Pons (tissue), 1 donor: ENCODE measurements at places on chromosomes 6 and 20.

- peak; percentile 76 for DNase-seq
These were observed 32.5 kb downstream of the PRR18 start for GRCh38 chr6:166275714-166276166.

GRCh38 chr6:167200806-167201205 lies 43.0 kb upstream of the GPR31 start:
- DNase-seq: no peak

GRCh38 chr6:151539506-151540268 lies 45.9 kb downstream of the CCDC170 start:
- no peak for DNase-seq

GRCh38 chr6:106511288-106512047 lies 117.8 kb downstream of the RTN4IP1 start:
- no peak for DNase-seq

- peak; percentile 51 for DNase-seq
These were observed 122.1 kb downstream of the LRRC1 start for GRCh38 chr6:53916804-53917463.

DNA sequence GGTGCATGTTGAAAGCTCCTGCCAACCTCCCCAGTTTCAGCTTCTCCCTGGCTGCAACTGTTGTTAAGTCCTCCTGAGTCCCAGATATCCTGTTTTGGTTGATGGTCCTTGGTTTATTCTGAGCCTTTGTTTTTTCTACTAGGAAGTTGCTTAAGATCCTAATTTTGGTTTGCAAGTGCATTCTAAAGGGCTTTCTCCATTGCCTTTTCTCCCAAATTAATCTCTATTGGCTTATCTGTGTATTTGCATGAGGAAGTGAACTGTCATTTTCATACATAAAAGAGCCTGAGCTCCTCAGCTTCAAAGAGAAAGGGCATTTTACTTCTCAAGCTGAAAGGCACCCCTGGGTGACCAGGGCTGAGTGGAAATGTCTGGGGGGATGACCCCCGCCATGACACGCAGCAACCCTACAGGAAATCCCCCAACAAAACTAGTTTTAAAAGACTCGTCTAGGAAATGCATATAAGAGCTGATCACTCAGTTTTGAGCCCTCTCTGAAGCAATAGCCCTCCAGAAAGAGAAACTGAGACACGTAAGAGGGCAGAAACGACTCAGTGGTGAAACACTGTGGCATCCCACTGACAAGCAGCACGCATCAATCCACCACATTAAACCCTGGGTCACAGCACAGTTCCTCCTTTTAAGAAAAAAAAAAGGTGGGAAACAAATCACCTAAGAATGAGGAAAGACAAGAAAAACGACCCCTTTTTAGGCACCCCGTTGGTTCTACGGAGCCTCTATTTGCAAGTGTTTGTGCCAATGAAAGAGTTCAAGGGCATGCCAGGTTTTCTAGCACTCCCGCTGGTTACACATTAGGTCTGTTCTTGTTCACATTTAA lies 140.9 kb downstream of the THBS2 start:
- no peak for DNase-seq

DNA sequence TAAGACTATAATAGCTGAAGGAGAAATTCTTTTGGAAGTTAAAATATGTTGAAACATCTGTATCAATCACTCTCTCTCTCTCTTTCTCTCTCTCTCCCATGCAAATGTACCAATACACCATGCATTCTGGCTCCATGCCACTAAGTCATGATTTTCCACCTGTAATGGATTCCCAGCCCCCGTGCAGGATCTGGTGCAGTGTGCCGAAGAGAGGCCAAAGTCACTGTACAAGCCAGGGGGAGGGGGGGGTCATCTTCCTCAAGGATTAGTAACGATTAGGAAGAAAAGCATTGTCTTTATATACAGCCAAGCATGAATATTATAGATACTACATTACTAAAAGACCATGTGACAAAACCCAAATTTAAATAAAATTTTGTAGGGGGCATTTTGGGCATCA lies 725.1 kb downstream of the KIF16B start:
- DNase-seq: no peak

- DNase-seq: peak; percentile 41
These were observed 256.5 kb upstream of the RREB1 start for GRCh38 chr6:6851059-6851948.

DNA sequence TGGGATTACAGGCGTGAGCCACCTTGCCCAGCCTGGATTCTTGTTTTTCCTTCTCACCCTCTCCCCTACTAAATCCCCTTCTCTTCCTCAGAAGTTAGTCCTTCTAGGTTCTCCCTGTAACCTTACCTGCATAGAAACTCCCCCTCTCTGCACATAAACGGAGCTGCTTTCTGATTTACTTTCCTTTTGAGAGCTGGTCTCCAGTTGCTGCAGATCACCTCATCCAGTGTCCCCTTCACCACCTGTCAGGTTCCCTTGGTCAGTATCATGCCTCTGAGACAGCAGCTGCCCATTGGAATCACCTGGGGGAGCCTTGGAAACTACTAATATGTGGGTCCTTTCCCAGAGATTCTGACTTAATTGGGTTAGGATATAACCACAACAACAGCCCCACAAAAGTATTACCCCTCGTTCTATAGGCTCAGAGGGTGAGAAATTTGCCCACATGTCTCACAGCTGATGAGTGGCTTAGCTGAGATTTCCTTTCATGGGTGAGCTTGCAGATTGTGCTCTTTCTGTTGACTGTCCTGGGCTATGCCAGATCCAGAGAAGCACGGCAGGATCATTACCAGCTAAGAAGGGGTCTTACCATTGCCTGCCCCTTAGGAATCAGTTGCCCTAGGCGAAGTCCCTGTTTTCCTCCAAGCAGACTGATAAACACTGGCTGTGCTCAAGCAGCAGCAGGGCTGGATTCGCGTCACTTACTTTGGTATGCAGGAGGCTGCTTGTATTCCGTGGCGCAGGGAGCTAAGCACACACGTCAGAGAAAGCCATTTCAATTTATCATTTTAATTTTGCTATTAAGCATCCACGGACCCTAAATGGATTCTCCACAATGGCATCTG lies 51.3 kb downstream of the AKAP12 start:
- no peak for DNase-seq

GRCh38 chr6:38215225-38215624 lies 395.7 kb downstream of the ZFAND3 start:
- DNase-seq: peak; percentile 40

GRCh38 chr6:31901415-31901952 lies 402 bp downstream of the ZBTB12 start:
- DNase-seq: peak; percentile 36

- DNase-seq: no peak
These were observed 224.7 kb downstream of the PTPRK start for GRCh38 chr6:128295670-128296069.

DNA sequence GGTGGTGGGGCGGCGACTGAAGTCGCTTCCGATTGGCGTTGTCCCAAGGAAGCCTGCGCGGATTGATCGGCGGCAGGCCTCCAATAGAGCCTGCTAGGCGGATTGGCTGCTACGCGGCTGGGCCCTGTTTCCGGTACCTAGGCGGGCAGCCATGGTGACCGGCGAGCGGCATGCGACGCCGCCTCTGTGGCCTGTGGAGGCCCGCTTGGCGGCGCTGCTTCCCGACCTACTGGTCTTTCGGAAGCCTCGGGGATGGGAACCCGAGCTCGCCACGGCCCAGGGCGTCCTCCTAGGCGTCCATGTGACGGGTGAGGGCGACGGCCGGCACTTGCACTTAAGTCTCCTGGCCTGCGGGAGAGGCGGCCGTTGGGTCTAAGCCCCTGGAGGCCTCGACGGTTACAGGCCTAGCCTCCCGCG lies 28.1 kb downstream of the NFYA start:
- no peak for DNase-seq

DNA sequence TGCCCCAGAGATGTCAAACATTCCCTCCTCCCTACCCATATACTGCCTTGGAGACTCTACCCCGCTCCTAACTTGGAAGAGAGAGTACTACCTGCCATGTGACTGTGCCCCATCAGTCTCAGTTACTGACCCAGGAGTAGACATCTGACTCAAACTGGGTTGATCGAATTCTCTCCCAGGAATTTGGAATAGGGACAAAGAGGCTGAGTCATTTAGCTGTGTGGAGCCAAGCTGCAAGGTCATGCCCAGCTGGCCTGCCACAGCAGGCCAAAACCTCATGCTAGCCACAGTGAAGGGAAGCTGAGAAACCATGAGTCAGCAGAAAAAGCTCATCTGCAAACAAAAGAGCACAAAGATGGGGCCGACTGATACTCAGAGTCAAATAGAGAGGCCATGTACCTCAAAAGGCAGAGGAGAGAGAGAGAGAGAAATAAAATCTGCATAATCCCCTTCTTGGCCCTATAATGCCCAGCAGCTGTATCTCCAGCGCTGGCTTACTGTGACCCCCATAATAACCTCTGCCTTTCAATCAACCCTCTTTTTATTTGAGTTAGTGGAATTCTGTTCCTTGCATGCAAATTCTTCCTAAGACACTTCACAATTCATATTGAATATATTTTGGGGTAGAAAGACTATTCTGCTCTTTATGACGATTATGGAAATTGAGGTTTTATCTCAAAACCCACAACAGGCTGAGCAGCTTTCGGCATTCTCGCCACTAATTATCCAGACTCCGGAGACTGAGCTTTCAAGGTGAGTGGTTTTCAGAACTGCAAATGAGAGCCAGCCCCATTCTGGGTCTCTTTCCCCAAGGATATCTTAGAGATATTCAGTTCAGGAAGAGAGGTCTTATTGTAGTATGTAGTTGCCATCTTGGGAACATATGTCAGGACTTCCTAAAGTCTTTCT lies 21.4 kb upstream of the AKIRIN2 start:
- peak; percentile 99 for DNase-seq

- DNase-seq: no peak
These were observed 6.8 kb downstream of the NCR2 start for GRCh38 chr6:41342241-41342640.

- no peak for DNase-seq
These were observed 100.5 kb upstream of the FOXA2 start for GRCh38 chr20:22684763-22685443.

- peak; percentile 38 for DNase-seq
These were observed 8.2 kb upstream of the MTHFD1L start for GRCh38 chr6:150857062-150857944.

DNA sequence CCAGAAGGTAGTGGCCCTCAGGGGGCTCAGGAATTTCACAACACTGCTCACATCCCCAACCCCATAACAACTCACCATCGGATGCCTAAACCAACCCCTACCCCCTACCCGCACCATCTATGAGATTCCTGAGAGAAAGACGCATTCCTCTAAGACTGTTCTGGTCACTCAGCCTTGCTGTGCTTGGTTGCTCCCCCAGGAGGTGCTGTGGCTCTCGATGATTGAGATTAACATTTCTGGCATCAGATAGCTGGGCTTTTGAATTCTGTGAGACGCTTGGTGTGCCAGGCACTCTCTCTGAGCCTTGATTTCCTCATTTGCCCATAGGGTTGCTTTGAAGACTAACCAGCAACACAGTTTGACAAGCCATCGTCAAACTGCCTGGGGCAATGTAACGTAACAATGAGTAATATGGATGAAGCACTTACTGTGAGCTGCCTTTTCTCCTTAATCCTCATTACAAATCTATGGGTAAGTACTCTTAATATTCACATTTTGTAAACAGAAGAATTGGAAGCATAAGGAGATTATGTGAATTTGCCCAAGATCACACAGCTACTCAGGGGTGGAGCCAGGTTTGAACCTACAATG lies 978 bp downstream of the WFDC6 start:
- no peak for DNase-seq

GRCh38 chr6:33967966-33968724 lies 164.3 kb upstream of the MLN start:
- no peak for DNase-seq

- no peak for DNase-seq
These were observed 40.0 kb upstream of the CLDN20 start for GRCh38 chr6:155223646-155224451.

- DNase-seq: no peak
These were observed 6.6 kb downstream of the TM9SF4 start for GRCh38 chr20:32116079-32116521.

DNA sequence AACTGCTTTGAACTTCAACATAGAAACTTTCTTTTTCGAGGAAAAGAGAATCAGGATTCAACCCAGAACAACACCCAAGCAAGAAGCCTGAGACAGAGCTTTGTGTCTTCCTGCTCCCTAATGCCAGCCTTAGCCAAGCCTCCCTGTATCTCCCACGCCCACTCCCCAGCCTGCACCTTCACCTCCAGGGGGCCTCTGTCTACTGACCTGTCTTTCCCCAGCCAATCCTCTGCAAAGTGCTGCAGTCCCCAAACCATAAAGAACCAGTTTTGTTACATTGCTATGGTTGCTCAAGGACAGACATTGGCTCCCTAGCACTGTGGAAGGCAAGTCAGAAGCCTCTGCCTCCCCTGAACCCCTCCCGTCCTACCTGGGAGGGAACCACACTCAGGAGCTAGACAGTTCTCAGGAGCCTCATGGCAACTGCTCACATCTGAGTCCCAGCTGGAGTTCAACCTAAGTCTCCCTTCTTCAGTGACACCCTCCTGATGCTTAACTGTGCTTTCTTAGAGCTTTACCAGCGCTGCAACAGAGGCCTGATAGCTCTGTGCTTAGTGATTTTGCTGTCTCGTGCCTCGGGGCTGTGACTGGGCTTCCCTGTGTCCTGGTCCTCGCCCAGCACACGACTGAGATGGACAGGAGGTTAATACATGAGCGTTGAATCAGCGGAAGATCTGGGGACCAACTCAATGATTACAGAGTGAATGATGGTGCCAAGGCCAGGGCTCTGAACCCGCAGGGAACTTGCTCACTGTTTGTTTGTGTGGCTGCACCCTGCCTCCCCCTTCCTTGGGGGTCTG lies 101.5 kb upstream of the DUSP22 start:
- no peak for DNase-seq

DNA sequence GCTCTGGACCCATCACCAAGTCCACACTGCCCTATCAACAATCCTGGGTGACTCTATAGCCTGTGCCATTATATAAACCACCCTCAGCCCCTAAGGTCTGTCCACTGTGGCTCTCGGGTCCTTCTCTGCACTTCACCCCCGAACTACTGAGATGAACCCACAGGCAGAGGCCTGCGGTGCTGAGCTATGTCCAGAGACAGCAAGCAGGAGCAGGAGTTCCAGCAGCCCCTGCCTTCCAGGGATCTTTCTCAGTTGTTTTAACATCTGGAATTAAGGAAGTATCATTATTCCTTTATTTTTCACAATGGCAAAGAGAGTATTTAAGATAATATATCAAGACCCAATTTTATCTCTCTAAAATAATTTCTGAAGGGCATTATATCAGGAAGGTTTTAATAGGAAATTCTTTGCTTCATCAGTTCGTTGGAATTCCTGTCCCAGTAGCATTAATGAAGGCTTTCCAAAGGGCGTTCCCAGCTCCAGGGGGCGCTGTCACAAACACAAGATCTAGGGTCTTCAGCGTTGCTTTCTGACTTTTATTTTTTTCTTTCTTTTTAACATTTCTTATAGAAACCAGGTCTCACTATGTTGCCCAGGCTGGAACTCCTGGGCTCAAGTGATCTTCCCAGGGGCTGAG lies 27.3 kb downstream of the RRBP1 start:
- no peak for DNase-seq

- no peak for DNase-seq
These were observed 394.6 kb upstream of the PTCHD4 start for GRCh38 chr6:48505621-48506020.
